ENCODE measurements at places on chromosomes 16 and 17.
A peak's percentile ranks its signal among the peaks of the same experiment; 100 is the strongest.

DNA sequence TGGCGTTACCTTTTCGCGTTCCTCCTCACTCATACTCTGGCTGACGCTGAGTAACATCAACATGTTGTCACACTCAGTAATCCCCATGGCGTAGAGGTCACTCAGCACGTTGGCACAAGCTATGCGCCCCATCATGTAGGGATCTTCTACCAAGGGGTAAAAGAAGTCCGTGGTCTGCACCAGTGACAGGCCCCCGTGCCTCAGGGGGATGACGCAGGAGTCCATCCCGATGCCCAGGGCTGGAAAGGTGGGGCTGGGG lies 596 bp downstream of the SEPHS2 start:
- DNase-seq, result no peak

GRCh38 chr17:38621538-38621937 lies 15.8 kb upstream of the SRCIN1 start:
- DNase-seq, result no peak

DNA sequence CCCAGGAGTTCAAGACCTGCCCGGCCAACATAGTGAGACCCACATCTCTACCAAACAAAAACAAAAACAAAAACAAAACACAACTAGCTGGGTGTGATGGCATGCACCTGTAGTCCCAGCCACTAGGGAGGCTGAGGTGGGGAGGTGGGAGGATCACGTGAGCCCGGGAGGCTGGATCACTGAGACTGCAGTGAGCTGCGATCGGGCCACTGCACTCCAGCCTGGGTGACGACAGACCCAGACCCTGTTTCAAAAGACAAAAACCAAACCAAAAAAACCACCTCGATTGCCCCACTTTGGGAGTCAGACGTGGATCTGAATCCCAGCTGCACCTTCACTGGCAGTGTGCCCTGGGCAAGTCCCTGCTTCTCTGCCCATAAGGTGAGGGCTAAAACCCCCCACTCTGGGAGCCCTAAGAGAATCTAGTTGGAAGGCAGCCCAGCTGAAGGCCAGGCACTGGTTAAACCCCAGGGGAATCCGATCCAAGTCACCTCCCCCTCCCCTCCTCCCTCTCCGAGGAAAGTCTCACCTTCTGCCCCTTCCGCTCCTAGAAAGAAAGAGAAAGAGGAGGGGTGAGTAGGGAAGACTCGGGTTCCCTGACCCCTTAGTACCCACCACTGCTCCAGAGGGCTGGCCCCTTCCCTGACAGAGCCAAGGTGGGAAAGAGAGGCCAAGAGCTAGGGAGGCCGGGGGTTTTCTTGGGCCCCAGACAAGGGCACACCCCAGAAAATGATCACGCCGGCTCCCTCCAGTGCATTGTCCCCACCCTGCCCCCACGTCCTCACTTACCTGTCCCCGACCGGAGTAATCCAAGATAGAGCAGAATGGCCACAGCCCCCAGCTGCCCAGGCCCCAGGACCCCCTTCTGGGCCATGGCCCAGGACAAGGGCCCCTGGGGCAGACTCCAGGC lies 647 bp downstream of the PRSS8 start:
- DNase-seq, result no peak

DNA sequence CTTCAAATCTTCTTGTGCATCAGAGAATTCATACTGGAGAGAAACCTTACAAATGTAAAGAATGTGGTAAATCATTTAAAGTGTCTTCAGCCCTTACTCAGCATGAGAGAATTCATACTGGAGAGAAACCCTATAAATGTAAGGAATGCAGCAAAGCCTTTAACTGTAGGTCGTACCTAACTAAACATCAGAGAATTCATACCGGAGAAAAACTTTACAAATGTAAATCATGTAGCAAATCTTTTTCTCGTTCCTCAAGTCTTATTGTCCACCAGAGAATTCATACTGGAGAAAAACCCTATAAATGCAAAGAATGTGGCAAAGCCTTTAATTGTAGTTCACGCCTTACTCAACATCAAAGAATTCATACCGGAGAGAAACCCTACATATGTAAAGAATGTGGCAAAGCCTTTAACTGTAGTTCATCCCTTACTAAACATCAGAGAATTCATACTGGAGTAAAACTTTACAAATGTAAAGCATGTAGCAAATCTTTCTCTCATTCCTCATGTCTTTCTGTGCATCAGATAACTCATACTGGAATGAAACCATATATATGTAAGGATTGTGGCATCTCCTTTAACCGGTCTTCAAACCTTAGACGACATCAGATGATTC lies 118.5 kb upstream of the ZNF267 start:
- no peak for DNase-seq

GRCh38 chr16:57624806-57625500 lies 3.5 kb upstream of the ADGRG1 start:
- DNase-seq, result no peak

DNA sequence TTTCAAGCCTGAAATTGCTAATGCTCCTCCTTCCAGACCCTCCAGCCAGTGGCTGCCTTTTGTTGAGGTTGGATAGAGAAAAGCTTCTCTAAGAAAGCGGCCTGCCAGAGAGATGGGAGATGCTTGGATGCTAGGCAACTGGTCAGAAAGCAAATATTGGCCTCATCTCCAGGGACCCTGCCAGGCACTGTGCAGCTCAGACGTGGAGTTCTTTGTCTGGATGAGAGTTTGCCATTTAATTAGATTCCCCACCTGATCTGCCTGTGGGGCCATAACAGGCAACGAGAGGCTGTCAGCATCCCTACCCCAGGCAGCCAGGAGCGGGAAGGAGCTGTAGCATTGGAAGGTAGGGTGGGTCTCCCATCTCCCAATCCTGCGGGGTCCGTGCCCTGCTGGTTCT lies 52.7 kb downstream of the ASIC2 start:
- no peak for DNase-seq

GRCh38 chr16:88539652-88540345 lies 30.4 kb upstream of the ZC3H18 start:
- no peak for DNase-seq

GRCh38 chr17:73696251-73696650 lies 52.0 kb upstream of the SDK2 start:
- no peak for DNase-seq

GRCh38 chr17:63279498-63280230 lies 166.4 kb downstream of the CYB561 start:
- DNase-seq, result no peak

GRCh38 chr16:58970775-58971174 lies 236.7 kb upstream of the GOT2 start:
- no peak for DNase-seq

GRCh38 chr16:88349903-88350900 lies 32.6 kb upstream of the ZNF469 start:
- DNase-seq, result no peak

DNA sequence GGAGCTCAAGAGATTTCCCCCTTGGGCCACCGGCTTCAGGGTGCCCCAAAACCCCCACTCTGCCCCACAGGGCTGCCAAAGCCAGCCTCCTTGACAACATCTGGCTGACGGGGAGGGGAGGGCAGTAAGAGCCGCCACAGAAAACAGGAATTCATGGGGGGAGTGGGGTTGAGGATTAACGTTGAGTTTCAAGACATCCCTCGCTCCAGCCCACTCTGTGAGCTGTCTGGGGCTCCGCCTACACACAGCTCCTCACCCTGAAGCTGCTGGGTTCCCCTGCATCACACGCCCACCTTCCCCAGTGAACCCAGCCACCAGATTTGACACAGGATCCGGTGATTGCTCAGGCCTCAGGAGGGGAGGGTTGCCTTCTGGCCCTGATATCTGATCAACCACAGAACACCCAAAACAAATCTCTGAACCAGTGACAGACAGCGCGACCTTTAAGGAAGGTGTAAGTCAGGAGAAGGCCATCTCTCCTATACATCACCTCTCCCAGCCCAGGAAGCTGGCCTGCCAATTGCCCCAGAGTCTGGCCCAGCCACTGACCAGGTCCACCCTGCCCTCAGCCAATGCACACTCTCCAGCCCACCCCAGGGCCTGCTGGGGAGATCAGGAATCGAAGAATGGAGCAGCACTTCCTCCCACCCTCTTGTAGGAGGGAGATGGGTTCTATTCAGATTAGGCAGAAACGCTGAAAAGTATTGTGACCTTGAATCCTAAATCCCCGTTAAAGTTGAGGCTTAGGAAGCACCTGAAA lies 132.1 kb downstream of the CLEC16A start:
- no peak for DNase-seq

GRCh38 chr16:77394699-77395098 lies 40.1 kb downstream of the ADAMTS18 start:
- DNase-seq, result no peak

- peak; percentile 47 for DNase-seq
Measured at GRCh38 chr17:46154151-46154816, 38.9 kb downstream of the KANSL1 start.

DNA sequence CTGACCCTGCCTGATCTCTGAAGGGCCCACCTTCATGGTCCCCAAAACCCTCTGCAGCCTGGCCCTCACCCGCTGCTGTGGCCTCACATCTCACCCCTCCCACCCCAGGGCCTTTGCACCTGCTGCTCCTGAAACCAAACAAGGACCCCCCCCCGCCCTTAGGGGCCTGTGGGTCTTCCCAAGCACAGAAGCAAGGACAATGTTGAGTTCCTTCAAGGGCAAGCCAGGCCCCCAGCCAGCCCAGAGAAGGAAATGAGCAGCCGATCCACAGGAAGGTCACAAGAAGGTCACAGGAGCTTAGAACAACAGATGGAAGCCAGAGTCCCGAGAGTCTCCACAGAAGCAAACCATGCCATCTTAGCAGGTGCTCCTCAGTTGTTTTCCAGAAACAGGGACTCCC lies 493 bp upstream of the PDE6G start:
- DNase-seq, result no peak

DNA sequence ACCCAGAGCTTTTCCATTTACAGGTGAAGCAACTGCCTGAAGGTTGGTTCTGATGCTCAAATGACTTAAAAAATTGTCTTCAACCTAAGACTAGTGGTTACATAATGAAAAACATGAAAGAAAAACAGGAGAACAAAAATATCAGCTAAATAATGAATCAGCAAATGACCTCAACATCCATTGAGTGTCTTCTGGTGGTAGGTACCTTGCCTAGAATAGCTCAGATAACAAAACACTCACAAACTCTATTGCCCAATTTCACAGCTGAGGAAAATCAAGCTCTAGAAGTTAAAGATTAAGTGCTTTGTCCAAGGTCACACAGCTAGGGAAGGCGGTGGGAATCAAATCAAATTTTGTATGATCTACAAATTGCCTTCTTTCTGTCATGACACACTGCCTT lies 304.6 kb upstream of the CDH11 start:
- DNase-seq, result no peak

GRCh38 chr17:77391668-77392375 lies 251.1 kb downstream of the SEC14L1 start:
- no peak for DNase-seq

DNA sequence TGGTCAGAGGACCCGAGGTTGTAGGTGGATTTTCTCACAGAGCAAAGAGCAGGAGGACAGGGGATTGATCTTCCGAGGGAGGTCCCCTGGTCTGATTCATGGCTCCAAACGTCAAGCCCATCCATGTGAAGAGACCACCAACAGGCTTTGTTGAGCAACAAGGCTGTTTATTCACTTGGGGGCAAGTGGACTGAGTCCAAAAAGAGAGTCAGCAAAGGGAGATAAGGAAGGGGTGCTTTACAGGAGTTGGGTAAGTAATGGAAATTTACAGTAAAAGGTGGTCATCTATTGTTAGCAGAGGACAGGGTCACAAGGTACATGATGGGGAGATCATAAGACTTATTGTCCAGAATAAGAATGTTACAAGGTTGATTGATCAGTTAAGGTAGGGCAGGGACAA lies 2285.8 kb downstream of the TP53TG3F start:
- no peak for DNase-seq

DNA sequence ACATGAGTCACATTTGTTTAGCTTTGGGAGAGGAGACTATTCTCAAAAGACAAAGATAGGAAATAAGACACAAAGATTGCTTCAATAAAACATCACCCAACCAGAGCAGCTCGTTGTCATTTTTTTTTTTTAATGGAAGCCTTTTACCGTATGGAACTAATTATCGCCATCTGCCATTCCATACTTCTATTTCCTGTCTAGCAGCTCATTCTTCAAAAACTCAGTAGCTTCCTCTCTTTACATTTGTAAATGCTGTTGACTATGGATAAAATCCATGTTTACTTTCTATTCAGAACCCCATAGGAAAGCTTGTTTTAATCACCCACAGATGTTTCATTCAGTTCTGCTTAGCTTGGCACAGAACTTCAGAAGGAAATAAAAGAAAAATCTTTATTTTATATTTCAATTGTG lies 110.0 kb upstream of the PSMD7 start:
- DNase-seq, result no peak

DNA sequence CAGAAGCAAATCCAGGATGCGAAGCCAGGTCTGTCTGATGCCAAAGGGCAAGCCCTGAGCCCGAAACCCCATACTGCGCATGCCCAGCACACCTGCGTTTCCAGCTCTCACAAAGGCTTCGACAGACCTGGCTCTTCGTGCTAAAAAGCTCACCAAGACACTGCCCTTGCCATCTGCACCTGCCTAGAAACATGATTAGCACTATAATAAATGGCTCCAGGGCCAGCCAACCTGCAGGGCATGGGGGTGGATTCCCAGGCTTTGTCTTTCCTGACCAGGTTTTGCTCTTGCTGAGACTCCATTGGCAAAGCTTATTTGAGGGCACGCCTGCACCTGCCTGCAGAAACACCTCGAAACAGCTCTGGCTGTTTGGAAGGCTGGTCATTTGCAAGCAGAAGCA lies 14.4 kb upstream of the PLD6 start:
- no peak for DNase-seq

- DNase-seq, result no peak
Measured at GRCh38 chr16:74462361-74462760, 41.1 kb upstream of the CLEC18B start.

- no peak for DNase-seq
Measured at GRCh38 chr16:23362460-23363317, 60.6 kb downstream of the SCNN1B start.

GRCh38 chr17:67801626-67802175 lies 23.6 kb upstream of the BPTF start:
- DNase-seq, result no peak

GRCh38 chr17:44867841-44868240 lies 20.2 kb downstream of the HIGD1B start:
- no peak for DNase-seq

DNA sequence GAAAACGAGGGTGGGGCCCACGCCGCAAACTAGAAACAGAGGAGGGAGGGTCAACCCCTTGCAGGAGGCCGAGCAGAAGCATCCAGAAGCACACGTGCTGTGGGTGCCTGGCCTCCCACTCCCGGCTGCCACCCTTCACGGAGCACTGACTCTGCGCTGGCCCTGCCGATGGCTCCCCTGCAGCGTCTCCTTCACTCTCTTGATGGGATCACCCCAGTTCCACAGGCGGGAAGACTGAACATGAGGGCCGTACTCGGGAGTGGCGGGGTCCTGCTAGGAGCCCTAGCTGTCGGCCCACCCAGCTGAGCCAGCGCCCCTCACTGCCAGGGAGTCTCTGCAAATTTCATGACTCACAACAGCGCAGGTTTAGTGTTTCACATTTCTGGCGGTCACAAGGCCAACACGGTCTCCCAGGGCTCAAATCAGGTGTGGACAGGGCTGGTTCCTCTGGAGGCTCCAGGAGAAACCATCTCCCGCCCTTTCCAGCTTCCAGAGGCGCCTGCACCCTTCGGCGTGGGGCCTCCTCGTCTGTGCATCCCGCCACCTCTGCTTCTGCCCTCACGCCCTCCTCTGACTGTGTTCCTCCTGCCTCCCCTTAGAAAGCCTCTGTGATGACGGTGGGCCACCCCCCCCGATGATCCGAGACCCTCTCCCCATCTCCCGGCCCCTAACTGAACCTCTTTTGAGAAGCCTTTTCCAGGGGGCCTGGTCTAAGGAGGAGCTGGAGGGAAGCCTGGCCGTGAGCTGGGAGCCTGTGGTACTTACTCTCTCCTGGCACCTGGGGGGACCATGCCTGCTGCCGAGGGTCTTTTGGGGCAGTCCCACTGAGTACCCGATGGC lies 2.0 kb downstream of the PTX4 start:
- DNase-seq, result no peak

GRCh38 chr17:73754886-73755400 lies 110.7 kb upstream of the SDK2 start:
- DNase-seq, result no peak

Measured in CD4-positive, alpha-beta T cell treated with Interleukin-21 for 1 hour (primary cell).